ENCODE measurements at places on chromosomes 3 and 15.

DNA sequence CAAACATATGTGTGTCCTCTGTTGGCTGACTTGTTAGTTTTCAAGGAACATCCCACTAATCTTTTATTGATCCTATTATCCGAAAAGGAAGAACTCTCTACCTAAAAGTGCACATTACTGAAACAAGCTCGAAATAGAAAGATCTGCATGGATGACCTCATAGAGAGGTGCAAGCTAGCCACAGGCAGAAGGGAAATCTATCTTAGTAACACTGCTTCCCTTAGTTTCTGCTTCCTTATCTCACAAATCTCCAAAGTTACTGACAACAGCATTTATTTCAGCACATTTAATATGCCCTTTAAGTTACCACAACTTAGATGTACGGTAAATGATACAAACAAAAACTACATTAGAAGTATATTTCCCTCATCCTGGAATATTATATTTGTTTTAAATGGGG is 285.1 kb upstream of the CCDC54 start:
- DNase-seq: no peak

- no peak for DNase-seq
These were observed at the start of gene KNG1 for GRCh38 chr3:186717039-186717457. Gene KNG1, plus strand, starts transcription at chr3:186717359. Its CDS starts 184 bp downstream, at chr3:186717543.

DNA sequence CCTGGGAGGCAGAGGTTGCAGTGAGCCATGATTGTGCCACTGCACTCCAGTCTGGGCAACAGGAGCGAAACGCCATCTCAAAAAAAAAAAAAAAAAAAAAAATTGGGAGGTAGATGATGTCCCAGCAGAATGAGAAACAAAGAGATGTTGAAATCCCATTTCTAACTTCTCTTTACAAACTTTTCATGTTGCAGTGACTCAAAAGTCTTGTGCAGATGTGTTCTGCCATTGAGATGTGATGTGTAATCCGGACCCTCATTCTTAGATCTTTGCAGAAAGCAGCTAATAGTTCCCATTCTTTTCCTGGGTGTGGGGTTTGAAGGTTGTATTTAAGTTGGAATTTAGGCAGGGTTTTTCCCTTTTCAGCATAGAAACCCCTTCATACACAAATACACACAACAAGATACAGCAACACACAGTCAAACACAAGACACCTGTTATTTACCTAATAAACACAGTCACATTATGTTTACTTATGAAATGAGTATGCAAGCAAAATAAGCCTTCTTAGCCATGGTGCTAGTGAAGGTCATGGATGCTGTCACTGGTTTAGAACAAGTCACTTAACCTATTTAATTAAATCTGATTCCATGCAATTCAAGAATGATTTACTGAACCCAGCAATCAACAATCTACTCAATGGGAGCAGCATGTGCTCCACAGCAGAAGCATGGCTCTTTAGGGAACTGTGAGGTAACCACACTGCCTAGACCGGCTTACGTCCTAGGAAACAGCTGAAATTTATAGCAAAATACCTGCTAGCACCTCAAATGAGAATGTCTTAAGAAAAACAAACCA is 14.9 kb downstream of the SIAH2 start:
- DNase-seq: no peak

DNA sequence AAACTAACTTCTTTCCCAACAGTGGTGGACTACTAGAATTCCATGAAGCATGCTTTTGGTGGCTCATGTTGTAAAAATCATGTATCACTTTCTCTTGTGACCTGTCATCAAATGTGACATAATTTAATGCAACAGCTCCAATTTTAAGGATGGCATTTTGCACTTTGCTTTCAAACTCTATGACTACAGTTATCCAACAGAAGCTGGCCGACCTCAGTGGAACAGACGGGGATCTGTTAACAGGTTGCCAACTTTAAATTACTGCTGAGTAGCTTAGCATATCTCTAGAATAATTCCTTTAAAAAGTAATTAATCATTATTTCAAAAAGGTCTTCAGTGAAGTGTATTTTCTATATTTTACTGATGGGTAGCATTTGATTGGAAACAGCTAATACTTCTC is 907.4 kb downstream of the FHIT start:
- DNase-seq: no peak

- DNase-seq: peak; percentile 31
These were observed 2.2 kb upstream of the UCN2 start for GRCh38 chr3:48565591-48566400.

DNA sequence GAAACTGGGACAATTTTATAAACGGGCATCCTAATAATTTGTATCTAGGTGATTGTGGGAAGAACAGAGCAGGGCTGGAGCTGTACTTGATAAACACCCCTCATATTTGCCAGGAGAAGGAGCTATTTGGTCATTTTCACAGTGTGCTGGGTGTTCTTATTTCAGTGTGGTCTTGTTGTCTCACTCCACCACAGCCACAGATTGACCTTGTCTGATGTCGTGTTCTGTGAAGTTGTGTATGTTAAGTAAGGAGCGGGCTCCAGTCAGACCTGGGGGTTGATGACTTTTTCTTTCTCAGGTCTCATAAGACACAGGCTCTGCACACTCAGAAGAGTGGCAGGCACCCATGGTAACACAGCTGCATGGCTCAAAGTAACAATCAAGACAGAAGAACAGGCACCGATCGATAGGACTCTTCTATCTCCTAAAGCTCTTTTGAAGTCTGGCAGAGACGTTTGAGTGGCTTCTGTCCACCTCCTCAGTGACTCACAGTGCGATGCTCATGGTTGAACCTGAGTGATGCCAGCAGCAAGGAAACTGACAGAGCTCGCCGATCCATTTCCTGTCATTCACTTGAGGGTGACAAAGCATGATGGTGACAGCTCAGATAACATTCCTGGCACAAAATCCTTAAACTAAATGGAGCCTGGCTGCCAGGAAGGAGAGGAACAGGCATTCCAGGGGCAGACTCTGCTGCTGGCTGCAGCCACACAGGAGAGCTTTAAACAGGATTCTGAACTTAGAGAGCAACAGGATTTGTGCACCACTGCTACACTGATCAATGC is 20.8 kb downstream of the DPH3 start:
- DNase-seq: no peak

DNA sequence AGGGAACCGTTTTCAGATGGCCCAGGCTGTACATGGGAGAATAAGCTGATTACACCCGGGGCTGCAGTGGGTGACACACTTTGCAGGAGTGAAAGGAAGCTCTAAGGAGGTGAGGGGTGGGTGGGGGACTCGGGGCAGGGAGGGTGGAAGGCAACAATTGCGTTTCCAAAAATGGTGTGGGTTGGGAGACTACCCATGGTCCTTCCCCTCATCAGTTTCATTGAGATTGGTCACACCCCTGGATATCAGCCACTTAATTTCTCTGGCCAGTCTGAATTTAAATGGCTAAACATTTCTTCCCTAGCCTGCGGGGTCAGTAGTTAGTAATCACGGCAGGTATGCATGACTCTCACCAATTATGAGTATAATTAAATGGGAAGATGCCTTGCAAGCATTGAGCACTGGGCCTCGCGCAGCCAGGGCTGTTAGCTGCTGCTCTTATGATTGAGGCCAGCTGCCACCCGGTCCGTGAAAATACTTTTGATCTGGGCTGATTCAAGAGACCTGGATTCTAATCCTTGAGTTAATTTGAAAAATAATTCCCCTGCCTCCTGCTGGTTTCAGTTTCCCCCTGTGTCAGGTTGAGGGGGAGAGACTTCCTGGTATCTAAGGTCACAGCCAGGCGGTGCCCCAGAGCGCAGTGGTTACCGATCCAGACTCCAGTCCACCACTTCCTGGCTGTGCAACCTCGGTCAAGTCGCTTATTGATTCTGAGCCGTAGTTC is 23.3 kb downstream of the SLC6A6 start:
- DNase-seq: peak; percentile 49

DNA sequence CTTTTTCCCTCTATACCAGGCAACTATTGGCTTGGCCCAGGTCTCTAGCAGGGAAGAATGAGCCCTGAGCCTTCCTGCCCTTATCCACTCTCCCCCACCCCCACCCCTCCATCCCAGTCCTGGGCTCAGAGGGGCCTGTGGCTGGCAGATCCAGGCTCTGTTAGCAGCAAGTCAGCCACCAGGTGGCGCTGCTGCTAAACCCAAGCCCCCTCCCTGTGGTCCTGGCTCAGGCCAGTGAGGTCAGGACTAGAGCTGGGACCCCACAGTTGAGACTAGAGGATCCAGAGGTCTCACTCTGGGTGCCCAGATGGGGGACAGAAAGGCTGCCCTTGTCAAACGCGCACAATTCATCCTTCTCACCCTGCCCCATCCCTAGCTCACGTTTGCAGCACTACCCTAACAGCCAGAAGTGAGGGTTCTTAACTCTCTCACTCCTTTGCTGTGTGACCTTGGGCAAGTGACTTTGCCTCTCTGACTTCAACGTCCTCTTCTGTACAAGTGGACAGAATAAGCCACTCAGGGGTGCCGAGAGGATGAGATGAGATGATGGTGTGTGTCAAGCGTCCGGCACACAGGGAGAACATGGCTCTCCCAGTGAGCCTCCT is 46.8 kb upstream of the SLC6A1 start:
- DNase-seq: peak; percentile 62

DNA sequence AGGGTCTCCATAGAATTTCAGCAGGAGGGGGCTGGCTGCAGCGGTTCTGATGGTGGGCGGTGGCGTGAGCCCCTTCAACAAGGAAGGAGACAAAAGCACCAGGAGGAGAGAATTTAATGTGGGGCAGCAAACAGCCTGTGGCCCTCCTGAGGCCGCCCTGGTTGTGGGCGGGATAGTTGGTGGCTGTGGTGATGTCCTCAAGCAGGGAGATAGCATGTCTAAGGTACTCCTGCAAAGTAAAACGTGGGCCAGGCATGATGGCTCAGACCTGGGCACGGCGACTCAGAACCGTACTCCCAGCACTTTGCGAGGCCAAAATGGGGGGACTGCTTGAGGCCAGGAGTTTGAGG is 94.0 kb downstream of the LRRK1 start:
- no peak for DNase-seq

- DNase-seq: no peak
These were observed 24.6 kb upstream of the ANPEP start for GRCh38 chr15:89839167-89839810.

DNA sequence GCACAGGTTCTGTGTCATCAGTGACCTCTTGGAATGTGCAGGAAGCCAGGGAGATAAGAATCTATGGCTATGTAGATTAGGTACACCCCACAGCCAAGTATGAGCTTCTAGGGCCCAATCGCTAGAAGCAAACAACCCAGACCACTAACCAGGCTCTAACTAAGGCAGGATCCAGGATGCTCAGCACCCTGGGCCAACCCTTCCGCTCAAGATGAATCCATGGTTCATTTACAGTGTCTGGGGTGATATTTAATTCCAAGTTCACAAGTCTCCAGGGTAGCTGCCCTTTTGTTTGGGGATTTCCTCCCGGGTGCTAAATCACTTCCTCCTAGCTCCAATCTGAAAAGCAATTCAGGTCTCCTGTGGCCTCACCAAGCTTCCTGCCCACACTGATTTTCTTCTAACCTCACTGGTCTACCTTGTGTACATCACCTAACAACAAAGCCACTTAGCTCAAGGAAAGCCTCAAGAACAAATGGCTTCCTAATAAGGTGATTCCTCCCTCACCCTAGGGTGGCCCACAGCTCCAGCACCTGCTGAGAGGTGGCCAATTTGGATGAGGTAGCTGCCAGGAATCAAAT is 2.4 kb downstream of the EHD4 start:
- peak; percentile 56 for DNase-seq

DNA sequence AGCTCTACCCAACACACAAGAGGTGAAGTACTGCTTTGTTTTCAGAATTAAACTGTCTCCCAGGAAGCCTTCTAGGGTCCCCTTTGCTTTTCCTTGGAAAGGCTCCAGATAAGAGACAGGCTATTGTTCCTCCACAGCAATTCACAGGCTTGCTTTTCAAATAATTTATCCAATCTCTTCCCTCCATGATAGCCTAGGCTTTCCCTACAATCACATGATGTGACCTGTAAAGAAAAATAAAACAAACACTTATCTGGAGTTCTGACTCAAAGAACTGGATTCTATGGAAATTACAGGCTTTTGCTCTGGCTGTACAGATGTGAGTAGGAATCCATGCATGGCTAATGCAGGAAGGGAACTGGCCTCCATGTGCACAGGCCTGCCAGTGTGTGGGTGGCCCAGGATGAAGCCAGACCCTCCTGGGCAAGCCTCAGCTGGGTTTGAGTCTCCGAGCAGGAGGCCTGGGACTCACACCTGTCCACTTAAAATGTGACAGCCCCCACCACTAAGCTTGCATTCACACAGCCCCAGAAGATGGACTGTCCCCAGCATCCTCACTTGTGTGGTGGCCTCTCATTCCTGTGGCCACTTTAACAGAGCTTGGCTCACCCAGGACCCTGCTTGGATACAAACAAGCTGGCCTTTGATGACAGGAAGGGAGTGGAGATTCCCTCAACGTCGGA is 75.8 kb upstream of the LEKR1 start:
- no peak for DNase-seq

DNA sequence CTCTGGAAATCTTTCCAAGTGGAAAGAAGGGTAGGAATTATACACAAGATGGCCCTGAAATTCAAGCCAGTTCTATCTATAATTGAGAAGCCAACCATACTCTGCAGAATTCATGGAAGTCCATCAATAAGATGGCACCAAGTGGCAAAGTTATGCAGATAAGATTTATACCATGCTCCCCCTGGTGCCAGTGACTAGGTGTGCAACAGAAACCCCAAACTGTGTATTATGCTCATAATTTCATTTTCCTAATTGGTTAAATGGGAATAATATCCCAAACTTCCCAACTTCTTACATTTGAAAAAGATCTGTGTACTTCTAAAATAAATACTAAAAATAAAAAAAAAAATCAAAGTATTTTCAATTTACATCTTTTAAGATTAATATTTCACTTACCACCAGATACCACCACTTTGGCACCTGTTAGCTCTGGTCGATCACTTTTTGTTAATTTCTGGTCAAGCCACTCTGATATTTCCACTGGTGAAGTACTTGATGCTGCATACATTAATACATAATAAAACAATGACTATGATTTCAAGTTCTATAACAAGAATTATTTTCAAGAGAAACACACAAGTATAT is 25.9 kb downstream of the ETFA start:
- no peak for DNase-seq

- no peak for DNase-seq
These were observed 22.0 kb downstream of the OR5H15 start for GRCh38 chr3:98188545-98188944.

GRCh38 chr15:43067717-43068461 is 37.9 kb downstream of the UBR1 start:
- peak; percentile 59 for DNase-seq

DNA sequence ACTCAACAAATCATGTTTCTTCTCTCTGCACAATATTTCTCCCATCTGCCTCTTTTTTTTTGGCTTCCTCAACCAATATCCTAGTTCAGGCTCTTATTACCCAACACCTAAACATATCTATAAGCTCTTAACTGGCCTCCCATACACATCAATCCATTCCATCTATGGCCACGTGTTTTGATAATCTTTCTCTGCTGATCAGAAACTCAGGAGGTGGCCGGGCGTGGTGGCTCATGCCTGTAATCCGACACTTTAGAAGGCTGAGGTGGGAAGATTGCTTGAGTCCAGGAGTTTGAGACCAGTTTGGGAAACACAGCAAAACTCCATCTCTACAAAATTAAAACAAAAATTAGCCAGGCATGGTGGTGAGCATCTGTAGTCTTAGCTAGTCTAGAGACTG is 68.4 kb downstream of the IGF2BP2 start:
- no peak for DNase-seq

All from activated T-cell treated with anti-CD3 and anti-CD28 coated beads, Interleukin-2, amount 50 U/mL, for 72 hours (primary cell).